ENCODE measurements at places on chromosomes 6 and 20.

DNA sequence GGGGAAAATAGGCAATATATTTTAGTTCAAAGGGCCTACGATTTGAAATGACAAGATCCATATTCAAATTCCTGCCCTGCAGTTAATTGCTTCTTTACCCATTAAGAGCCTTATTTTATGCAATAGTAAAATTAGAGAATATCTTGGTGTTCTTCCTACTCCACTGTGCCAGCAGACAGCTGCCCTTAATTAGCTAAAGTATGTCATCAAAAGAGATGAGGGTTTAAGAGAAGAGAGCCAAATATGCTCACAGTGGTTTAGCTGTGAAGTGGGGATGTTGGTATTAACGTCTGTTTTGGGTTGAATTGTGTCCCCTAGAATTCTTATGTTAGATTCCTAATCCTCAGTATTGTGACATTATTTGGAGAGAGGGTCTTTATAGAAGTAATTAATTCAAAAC lies 148.1 kb downstream of the MOXD1 start:
- no peak for DNase-seq

- DNase-seq: no peak
Observed at GRCh38 chr6:33857932-33858475, 54.2 kb upstream of the MLN start.

DNA sequence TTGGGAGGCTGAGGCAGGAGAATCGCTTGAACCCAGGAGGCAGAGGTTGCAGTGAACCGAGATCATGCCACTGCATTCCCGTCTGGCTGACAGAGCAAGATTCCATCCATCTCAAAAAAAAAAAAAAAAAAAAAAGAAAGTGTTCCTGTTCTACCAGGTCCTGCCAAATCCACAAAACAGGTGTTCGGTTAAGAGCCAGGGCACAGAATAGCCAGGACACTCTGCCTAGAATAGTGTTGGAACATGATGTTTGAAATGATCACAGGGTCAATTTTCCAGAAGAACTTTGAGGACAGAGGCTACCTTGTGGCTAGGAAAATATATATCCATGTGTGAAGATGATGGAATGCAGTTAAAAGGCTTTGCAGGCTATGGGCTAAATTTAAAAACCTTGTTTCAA lies 63.6 kb upstream of the TRAF3IP2 start:
- no peak for DNase-seq

- DNase-seq: no peak
Observed at GRCh38 chr6:69096681-69097080, 461.6 kb downstream of the ADGRB3 start.

- DNase-seq: no peak
Observed at GRCh38 chr6:169376458-169376857, 122.8 kb upstream of the THBS2 start.

- DNase-seq: no peak
Observed at GRCh38 chr6:25142506-25142905, 136.7 kb upstream of the CARMIL1 start.

DNA sequence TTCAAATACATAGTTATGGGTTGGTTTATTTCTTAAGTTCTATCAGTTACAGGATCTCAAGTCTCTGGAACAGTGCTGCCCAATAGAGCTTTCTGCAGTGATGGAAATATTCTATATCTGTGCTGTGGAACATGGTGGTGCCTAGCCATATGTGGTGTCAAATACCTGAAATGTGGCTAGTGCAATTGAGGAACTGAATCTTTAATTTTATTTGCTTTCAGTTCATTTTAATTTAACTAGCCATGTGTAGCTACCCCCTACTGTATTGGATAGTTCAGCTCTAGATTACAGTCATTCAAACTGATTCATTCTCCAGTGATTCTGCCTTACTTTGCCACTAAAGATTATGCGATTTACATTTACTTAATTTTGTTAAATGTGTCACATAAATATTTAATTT lies 503.2 kb downstream of the CDKAL1 start:
- DNase-seq: no peak

- DNase-seq: peak; percentile 77
Observed at GRCh38 chr6:37650071-37650481, 47.6 kb downstream of the MDGA1 start.

- no peak for DNase-seq
Observed at GRCh38 chr6:36389353-36389752, 1.9 kb upstream of the ETV7 start.

- DNase-seq: no peak
Observed at GRCh38 chr20:36205026-36205425, 31.3 kb upstream of the AAR2 start.

DNA sequence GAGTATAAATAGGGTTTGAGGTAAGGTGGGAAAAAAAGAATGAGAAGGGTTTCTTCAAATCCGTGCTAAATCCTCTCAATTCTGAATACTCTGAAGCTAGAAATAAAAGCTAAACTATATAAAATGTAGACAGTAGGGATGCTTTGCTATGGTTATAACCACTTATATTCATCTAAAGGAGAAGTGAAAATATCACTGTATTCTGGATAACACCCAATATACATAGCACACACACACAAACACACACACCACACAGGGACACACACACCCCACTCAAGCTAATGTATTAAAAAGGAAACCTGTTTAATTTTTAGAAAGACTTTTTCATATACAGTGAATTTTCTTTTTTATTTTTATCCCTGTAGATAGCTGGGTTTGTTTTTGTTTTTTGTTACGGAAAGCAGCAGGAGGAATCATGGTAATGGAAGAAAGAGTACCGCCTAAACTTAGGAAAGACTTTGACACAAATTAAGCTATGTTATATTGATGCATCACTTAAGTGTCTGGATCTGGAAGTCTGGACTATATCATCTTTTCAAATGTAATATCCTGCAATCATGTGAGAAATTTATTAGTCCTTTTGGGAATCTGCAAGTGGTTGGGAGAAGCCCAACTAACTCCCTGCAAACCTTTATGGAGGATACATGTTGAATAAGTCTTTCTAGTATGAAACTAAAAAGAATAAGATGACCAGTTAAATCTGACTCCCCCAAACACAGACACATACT lies 68.4 kb upstream of the FABP7 start:
- no peak for DNase-seq

- DNase-seq: no peak
Observed at GRCh38 chr6:74505391-74505790, 700.5 kb downstream of the COL12A1 start.

DNA sequence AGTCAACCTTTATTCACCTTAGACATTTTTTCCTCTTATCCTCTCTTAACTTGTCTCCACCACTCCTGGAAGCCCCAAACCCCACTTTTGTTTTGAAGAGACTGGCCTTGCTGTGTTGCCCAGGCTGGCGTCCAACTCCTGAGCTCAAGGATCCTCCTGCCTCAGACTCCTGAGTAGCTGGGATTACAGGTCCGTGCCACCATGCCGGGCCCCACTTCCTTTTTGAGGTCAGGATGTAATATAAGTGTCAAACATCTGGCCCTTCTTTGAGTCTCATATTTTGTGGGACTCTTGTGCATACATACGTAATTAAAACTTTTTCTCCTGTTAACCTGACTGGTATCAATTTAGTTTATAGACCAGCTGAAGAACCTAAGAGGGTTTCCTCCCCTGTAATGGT lies 1.4 kb upstream of the CDK19 start:
- no peak for DNase-seq
